Activated naive CD4-positive, alpha-beta T cell treated with anti-CD3 and anti-CD28 coated beads, Interleukin-2, amount 50 U/mL, for 72 hours (primary cell): ENCODE measurements at places on chromosomes 7 and 10. TPM values are rescaled to one million over a fixed set of nuclear protein-coding genes. Genes with fewer than 3 reads are reported as not detected.

NUTM2E gene
- not detected for total RNA-seq

ADO gene
- total RNA-seq = 16.6 TPM

PON3 gene
- total RNA-seq = not detected

DYNC1I1 gene
- not detected for total RNA-seq

AGMO gene
- total RNA-seq = not detected

EFCAB10 gene
- total RNA-seq = not detected

RHOBTB1 gene
- not detected for total RNA-seq

COMTD1 gene
- total RNA-seq = 40.1 TPM

KCP gene
- total RNA-seq = 0.16 TPM

SUFU gene
- total RNA-seq = 9.1 TPM

GJC3 gene
- 0.89 TPM for total RNA-seq

RSBN1L gene
- 19.8 TPM for total RNA-seq

SEC61A2 gene
- 28.8 TPM for total RNA-seq

GLRX3 gene
- total RNA-seq = 94.1 TPM

TMEM139 gene
- 1.3 TPM for total RNA-seq

CRYGN gene
- not detected for total RNA-seq

NUTM2A gene
- total RNA-seq = 0.49 TPM

CNNM1 gene
- 2.2 TPM for total RNA-seq

ZNF853 gene
- total RNA-seq = 1.7 TPM

FAM20C gene
- total RNA-seq = 0.53 TPM

GPR15LG gene
- not detected for total RNA-seq

CREB3L2 gene
- 27.1 TPM for total RNA-seq

CLCN1 gene
- total RNA-seq = 0.12 TPM

SLC18A2 gene
- 0.09 TPM for total RNA-seq

KCNH2 gene
- total RNA-seq = 0.72 TPM

CLRN3 gene
- not detected for total RNA-seq

PALD1 gene
- 0.20 TPM for total RNA-seq

EPHB6 gene
- 16.0 TPM for total RNA-seq

TMEM229A gene
- total RNA-seq = not detected

ACTR1A gene
- 97.4 TPM for total RNA-seq

RGS10 gene
- 183 TPM for total RNA-seq

DOCK4 gene
- 1.1 TPM for total RNA-seq

MYL10 gene
- total RNA-seq = not detected

LRRN3 gene
- total RNA-seq = 29.6 TPM

SLC18A3 gene
- total RNA-seq = not detected

LAMB1 gene
- not detected for total RNA-seq

ELN gene
- total RNA-seq = not detected

BUB3 gene
- 215 TPM for total RNA-seq

PRSS2 gene
- total RNA-seq = 0.82 TPM

GHITM gene
- 227 TPM for total RNA-seq

PRKG1 gene
- not detected for total RNA-seq

CALCR gene
- total RNA-seq = not detected

ALOX5 gene
- 0.68 TPM for total RNA-seq

MAT1A gene
- not detected for total RNA-seq

CAV1 gene
- total RNA-seq = not detected

ACSM6 gene
- not detected for total RNA-seq

PNLIPRP2 gene
- total RNA-seq = not detected

CALML3 gene
- not detected for total RNA-seq

PANK1 gene
- 4.0 TPM for total RNA-seq

GPER1 gene
- not detected for total RNA-seq

PRKCQ gene
- total RNA-seq = 48.4 TPM

MYOZ1 gene
- not detected for total RNA-seq

MMD2 gene
- not detected for total RNA-seq
